8988T (cell line): ENCODE measurements at places on chromosomes 3 and 15.

- DNase-seq: no peak
These were observed 16.0 kb upstream of the MYO1E start for GRCh38 chr15:59388670-59389069.

DNA sequence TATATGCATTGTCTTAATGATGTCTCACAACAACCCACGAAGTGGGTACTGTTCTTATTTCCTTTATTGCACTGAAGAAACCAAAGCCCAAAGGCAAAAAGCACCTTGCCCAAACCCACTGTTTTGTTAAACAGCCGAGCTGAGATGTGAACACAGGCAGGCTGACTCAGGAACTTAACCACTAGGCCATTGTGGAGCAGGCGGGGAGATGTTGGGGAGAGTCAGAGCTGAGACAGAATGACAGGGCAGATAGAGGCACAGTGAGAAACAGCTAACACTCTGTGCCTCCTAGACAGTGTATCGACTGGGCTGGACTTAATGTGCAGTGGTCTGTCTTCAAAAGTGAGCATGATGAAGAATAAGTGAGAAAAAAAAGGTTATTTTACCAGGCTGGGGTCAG lies 56.5 kb downstream of the RPLP1 start:
- no peak for DNase-seq

DNA sequence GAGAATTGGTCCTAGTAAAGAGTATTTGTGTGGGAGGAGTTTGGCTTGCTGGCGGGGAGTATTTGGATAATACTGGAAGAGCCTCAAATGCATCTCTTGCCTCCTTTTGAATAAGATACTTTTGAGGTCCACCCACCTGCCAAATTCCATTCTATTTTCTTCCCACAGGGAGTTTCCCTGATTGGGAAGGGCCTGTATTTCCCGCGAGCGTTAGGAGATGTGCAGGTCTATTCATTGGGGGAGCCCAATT lies 406 bp upstream of the RASA2 start:
- no peak for DNase-seq

GRCh38 chr3:155495387-155495786 lies 201.9 kb upstream of the STRIT1 start:
- no peak for DNase-seq

DNA sequence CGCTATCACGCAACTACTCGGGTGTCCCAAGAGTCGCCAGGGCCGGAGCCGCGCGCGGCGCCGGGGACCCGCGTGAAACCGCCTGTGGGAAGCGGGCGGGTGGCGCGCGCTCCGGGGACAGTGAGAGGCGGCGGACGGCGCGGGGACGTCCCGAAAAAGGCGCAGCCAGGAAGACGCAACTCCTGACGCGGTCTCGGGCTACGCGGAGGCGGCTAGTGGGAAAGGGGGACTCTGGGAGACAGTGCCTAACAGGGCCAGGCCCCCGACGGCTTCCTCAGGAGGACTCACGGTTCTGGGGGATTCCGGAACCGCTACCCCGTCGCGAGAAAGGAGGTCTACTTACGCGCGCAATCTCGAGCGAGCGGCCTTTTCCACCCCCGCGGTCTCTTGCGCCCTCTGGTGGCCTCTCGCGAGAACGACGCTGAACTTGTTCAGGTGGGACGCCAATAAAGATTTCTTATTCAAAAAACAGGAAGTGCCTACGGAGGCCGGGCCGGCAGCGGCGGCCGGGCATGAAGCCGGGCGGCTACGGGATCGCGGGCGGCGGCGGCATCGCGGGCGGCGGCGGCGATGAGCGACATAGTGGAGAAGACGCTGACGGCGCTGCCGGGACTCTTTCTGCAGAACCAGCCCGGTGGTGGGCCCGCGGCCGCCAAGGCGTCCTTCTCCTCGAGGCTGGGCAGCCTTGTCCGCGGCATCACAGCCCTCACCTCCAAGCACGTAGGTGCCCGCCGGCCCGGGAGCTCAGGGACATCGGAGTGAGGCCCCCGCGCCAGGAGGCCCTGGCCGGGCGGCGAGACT lies at the start of gene AP4E1:
Gene AP4E1 (plus strand): TSS at position 475 of the 801 bp plus-strand sequence. CDS start 96 bp downstream, at position 571.
- peak; percentile 26 for DNase-seq

DNA sequence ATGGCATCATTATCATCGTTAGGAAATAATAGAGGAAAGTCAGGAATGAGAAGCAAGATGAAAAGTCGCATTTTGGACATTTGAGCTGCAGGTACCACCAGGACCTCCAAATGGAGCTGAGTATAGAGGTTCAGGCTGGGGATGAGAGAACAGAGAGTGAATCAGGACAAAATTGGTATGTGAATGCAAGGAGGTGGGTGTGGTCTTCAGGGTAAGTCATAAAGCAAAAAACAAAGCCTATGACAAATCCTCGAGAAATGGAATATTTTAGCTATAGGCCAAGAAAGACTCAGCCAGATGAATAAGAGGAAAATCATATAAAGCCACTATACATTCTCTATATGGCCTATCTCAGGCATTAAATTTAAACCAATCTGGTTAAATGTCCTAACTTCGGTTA lies 841.3 kb downstream of the ROBO1 start:
- no peak for DNase-seq

DNA sequence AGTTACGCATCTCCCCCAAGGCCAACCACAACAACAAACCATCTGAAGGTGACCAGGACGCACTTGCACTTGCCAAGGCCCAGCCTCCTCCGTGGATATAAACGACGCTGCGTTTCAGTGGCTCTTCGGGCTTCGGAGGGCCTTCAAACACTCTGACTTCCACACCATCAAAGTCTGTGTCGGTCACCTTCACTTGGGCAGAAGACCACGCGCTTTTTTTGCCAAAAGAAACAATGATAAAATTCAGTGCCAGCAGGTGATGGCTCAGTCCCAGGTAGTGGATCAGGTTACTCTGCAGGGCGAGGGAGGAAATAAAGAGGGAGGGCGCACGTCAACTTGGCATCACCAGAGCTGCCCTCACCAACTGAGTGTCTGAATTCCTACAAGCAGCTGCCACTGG lies 63.0 kb downstream of the NCEH1 start:
- DNase-seq: no peak

DNA sequence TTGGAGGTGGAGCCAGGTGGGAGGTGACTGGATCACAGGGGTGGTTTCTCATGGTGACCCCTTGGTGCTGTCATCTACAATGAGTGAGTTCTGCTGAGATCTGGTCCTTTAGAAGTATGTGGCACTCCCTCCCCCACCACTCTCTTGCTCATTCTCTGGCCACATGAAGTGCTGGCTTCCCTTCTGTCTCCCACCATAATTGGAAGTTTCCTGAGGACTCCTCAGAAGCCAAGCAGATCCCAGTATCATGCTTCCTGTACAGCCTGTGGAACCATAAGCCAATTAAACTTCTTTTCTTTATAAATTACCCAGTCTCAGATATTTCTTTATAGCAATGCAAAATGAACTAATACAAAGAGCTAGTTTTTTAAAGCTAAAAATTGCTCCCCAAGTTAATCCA lies 54.7 kb downstream of the SLC41A3 start:
- no peak for DNase-seq
